ENCODE measurements at places on chromosomes 2 and 18.

GRCh38 chr2:126882736-126883665 is 15.7 kb upstream of the TEX51 start:
- no peak for DNase-seq

DNA sequence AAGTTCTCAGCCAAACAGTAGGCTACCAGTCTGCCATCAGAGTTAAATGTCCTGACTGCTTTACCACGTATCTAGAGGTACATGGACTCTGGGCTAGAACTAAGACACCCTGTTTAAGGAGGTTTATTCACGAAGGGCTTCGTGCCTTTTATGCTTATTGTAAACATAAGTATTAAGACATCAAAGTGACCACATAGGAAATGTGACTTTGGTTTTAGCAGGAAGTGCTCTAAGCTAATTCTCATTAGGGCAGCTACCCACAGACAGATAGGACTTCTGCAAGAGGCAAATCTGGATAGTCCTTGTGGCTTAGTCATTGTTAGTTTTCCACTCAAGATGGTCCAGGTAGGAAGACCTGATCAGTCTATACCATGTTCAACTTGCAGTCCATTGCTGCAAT is 233.3 kb upstream of the MGAT5 start:
- no peak for DNase-seq

- DNase-seq, result no peak
Observed at GRCh38 chr2:49351560-49351959, 197.2 kb upstream of the FSHR start.

DNA sequence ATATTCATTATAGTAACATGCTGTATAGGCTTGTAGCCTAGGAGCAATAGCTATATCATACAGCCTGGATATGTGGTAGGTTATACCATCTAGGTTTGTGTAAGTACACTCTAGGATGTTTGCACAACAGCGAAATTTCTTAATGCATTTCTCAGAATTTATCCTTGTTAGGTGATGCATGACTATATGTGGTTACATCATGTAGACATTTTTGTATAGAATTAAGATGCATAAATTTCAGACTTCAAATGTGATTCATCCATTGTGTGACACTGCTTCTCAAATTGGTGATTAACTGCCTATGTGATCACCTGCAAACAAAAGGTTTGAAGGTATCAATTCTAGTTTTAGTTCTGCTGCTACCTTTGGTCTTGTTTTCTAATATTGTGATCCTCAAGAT is 1787.0 kb upstream of the PIK3C3 start:
- no peak for DNase-seq

Measured in stromal cell of bone marrow (primary cell).